A172 (cell line): ENCODE measurements at places on chromosomes 4 and X.
A peak's percentile ranks its signal among the peaks of the same experiment; 100 is the strongest.

DNA sequence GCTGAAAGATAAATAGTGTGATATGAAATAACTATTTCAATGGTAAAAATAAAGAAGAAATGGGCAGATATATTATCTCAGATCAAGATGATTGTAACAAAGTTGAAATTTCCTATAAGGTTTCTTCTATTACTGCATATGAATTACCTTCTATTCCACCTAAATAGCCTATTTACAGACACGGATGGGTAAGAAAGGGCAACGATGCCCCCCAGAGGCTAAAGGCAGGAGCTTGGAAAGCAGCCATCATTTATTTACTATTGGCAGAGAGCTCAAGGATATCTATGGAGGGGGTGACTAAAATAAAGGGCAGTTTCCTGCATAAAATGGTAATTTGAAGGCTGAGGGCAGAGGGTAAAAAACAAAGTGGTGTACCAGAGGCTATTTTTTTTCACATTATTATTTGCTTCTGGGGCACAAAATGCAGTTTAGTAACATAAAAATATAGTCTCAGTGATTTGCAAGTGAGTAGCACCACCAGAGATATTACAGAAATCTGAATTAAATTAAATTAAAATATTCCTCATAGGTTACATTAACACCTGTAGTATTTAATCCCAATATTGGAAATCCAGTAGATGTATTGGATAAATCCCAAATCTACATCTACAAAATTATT is 123.1 kb downstream of the BTC start:
- DNase-seq = peak; percentile 38

GRCh38 chr4:116020141-116020722 is 906.8 kb upstream of the NDST4 start:
- no peak for DNase-seq

DNA sequence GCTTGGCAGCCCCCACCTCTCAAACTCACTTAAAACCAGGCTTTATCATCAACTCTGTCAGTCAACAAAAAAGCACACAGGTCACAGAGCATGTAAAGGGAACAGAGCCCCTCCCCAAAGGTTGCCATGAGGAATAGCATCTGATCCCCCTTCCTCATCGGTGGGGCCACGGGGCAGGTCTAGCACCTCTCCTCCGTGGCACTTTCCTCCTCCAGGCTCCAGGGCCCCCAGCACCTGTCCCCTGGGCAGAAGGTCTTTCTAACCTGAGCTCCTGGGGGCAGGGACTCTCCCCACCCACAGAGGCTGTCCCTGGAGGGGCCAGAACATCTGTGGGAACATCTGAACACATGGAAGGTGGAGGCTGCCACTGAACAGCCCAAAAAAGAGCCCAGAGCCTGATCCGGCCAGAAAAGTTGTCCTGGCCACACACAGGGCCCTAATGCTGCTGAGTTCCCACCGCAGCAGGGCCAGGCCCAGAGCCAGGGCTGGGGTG is 65.7 kb downstream of the ZFYVE28 start:
- no peak for DNase-seq

- no peak for DNase-seq
Measured at GRCh38 chr4:68655764-68656444, 14.5 kb downstream of the UGT2B15 start.

GRCh38 chr4:31645236-31645635 is 925.1 kb downstream of the PCDH7 start:
- no peak for DNase-seq

DNA sequence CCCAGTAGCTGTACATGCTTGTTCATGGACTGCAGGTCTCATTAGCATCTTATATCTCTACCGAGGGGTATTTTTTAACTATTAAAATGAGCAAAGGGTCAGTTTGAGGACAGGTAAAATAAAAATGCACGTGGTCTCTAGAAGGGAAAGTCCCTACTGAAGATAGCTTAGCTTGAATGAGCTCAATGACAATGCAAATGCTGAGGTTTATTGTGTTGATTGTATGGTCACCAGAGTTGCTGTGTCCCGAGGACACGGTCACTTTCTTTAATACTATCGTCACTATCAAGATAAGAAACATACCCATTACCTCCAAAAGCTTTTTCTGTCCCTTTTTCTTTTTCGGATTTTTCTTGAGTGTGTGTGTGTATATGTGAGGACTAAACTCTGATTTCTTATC is 250.5 kb upstream of the PRKX start:
- no peak for DNase-seq
